ENCODE measurements at places on chromosomes 3 and 15.

DNA sequence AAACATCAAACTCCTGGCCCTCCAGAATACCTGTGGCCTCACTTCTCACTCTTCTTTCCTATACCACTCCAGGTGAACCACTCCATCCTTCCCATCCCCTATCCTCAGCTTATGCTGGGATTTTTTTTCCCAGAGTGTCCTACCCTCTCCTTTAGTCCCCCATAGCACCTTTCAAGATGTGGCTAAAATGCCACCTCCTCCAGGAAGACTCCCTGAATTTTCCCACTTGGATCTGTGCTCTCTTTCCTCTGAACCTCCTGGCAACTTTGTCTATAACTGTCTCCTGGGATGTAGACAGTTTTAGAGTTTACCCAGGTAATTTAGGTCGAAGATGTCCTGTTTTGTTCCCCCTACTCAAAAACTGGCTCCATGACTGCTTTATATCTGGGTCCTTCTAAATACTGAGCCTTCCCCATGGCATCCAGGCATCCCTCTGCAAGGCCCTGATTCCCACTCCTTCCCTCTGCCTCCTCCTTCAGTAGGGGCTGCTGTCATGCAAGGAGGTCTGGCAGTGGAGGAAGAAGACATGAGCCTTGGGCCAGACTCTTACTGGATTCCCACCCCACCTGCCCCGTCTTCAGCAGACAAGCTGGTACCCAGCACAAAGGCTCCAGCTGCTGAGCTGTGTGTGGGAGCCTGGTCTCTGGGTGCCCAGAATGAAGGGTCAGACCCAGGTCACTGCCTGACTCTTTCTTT is 161.5 kb downstream of the SMAD6 start:
- DNase-seq: no peak

DNA sequence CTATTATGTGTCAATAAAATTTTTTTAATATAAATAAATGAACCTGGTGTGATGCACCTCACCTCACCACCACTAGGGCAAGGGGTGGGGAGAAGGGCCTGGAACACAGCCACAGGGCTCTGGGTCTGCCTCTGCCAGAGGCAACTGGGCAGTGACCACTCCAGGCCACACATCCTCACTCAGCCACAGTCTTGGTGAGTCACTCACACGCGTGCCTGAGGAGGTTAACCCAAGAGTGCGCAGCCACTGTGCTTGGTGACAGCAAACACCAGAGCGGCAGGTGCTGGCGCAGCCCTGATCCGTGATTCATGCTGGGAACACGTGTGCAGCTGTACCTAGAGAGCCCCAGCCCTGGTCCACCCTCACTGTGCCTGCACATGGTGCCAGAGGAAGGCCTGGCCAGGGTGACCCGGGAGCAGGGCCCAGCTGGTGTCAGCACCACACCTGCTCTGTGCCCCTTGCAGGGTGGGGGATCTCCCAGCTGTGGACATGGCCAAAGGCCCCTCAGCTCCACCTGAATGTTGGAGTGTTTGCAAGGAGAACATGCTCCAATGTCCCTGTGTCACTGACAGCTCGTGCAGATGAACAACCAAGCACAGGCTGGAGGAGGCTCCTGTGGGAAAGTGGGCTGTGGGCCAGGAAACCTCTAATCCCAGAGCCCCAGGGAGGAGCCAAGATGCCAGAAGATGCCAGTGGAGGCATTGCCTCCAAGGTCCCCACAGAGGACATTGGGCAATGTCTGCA is 2.1 kb downstream of the SLC41A3 start:
- no peak for DNase-seq

GRCh38 chr3:169246158-169246557 is 417.4 kb downstream of the MECOM start:
- no peak for DNase-seq

DNA sequence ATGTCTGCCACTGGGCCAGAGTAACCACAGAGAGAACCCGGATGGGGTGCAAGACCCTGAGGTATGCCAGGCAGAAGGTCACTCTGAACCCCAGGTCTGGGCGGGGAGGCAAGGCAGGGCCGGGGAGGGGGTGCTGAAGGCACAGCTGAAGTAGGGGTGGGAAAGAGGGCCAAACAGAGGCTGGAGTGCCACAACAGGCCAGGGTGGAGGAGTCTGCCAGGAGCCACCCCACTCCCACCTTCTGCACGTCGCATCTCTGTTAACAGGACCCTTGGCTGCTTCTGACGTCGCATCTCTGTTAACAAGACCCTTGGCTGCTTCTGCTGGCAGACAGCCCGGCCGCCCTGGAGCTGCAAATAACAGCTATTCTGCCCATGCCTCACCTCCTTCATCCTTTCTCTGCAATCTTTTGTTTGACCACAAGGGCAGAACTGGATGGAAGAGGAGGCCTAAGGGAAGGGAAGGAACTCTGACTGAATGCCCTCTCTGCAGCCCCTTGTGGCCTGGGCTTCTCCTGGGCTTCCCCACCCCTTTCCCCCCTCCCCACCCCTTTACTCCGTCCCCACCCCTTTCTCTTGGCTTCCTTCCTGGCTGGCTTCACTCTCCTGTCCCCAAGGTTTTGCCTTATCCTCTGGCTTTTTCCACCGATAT is 20.6 kb upstream of the FBLN2 start:
- DNase-seq: no peak

DNA sequence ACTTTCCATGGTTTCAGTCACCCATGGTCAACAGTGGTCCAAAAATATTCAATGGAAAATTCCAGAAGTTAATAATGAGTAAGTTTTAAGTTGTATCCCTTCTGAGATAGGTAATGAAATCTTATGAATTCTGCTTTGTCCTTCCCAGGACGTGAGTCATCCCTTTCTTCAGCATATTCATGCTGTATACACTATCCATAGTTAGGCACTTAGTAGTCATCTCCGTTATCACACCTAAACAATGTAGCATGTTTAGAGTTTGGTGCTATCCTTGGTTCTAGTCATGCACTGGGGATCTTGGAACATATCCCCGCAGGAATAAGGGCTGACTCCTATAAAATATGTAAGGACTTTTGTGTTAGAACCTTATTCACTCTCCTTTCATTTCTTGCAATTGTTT is 153.2 kb downstream of the UNC13C start:
- no peak for DNase-seq

- DNase-seq: no peak
These were observed 2.2 kb downstream of the C15orf62 start for GRCh38 chr15:40772014-40772413.

GRCh38 chr3:141477224-141477623 is 9.6 kb upstream of the RASA2 start:
- DNase-seq: no peak

- no peak for DNase-seq
These were observed 36.7 kb downstream of the PXYLP1 start for GRCh38 chr3:141268306-141268705.

DNA sequence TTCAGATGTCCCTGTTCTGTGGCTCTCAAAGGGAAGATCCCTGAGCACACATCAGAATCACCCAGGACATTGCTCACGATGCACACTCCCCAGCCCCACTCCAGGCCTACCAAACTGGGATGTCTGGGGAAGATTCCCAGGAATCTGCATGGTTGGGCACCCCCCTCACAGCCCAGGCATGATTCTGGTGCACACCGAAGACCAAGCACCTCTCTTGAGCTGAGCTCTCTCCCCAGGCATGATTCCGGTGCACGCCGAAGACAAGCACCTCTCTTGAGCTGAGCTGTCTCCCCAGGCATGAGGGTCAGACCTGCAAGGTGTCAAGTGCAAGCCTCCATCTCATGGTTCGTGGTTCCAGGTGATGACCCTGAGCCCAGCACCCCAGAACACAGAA is 112.2 kb upstream of the MEF2A start:
- no peak for DNase-seq

- DNase-seq: no peak
These were observed 170.6 kb upstream of the EPHA3 start for GRCh38 chr3:88936831-88937230.

DNA sequence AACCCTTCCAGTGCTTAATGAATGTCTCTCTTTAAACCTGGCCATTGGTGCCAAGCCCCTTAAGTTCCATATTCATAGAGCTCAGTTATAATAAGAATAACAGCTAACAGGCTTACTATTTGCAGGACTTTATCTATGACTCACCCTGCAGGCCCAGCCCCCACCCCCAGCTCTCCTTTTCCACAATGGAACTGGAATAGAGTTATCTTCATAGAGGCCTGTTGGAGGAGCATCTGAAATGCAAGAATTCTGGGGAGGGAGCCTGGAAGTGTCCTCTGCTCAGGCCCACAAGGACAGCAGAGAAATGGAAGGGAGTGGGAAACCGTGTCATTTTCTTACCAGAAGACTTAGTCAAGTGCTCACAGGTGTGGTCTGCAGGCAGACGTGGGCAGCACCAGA is 52.8 kb downstream of the SEMA5B start:
- no peak for DNase-seq

DNA sequence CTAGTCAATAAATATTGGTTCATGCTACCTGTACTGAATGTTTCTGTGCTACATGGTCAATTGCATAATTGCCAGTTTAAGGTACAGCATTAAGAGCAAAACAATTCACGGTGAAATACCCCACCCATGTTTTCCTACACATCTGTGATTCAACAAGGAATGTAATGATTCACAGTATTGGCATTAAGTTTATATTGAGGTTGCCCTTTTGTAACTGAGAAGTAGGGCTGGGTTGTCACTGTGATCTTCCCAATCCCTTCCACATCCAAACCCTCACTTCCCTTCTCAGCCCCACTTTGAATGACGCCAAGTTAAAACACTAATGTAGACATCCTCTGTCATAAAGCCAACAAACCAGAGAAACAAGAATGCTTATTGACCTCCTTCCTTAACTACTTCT is 112.0 kb upstream of the TJP1 start:
- DNase-seq: no peak

DNA sequence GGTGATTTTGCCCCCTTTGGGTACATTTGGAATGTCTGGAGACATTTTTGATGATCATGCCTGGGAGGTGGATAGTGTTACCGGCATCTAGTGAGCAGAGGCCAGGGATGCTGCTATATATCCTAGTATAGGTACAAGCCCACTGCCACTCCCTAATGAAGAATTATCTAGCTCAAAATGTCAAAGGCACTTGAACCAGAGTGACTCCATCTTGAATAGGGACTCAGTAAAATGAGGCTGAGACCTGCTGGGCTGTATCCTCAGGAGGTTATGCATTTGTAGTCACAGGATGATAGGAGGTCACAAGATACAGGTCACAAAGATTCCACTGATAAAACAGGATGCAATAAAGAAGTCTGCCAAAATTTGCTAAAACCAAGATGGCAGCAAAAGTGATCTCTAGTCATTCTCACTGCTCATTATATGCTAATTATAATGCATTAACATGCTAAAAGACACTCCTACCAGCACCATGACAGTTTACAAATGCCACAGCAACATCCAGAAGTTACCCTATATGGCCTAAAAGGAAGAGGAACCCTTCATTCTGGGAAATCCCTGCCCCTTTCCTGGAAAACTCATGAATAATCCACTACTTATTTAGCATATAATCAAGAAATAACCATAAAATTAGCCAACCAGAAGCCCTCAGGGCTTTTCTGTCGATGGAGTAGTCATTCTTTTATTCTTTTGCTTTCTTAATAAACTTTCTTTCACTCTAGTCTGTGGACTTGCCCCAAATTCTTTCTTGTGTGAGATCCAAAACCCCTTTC is 40.0 kb upstream of the FAM3D start:
- no peak for DNase-seq

DNA sequence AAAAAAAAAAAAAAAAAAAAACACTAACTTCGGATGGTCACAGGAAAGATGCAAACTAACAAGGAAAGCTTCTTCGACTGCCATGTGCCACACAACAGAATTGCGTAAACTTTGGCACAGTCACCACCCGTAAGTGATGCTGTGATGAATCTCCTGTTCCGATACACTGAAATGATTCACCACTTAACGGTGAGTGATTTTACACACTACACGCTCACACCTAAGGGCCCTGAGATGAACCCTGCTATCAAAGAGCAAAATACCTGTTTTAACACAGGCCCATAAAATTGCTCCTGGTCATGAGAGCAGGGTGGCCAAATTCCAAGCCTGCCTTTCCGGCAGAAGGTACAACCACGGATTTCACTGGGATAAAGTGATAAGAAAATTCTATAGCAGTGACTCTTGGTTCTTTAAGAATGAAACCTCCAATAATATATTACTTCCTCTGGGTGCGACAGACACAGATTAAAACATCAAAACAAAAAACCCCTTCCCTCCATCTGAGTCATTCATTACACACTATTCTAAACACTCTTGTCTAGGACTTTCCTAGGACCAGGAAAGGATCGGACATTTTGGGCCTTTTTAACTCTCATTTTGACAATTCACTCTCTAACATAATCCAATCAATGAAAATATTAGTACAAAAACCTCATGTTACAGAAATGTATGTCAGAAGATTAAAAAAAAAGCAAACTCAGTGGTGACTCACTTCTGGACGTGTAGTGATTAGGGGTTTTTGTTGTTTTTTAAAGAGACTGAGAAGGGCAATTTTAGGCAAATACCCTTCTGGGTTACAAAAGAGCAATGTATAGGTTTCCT is 28.3 kb downstream of the LRIG1 start:
- no peak for DNase-seq

GRCh38 chr15:39704689-39705088 is 78.0 kb downstream of the FSIP1 start:
- no peak for DNase-seq

DNA sequence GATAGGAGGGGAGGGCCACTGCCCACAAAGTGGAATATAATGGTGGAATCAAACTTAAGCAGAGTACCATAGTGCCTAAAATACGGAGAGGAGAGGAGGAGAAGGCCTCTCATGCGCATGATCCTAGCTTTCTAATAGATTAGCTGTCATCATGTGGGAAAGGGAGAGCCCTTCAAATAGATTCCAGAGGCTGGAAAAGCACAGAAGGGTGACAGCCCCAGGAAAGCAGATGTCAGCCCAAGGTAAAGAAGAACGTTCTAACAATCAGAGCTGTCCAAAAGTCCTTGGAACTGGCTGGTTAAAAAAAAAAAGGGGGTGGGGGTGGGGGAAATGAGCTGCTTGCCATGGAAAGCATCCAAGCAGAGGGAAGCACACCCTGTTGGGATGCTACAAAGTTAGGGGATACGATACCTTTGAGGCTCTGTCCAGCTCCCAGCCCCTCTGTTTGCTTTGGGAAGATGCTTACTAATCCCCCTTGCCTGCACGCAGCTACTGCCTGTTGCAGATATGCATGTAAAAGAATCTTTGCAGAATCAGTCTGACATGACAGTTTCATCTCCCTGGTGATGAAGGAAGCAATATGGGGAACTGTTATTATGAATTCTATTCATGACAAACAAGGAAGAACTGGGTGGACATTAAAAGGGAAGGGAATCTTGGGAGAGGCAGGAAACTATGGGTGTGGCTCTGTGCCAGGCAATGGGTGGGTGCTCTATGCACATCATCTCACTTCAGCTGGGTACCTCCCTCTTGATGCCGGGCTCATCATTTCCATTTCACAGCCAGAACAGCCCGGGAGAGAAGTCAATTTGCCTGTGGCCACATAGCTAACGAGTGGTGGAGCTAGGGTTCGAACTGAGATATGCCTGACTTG is 10.1 kb upstream of the LMCD1 start:
- DNase-seq: no peak

DNA sequence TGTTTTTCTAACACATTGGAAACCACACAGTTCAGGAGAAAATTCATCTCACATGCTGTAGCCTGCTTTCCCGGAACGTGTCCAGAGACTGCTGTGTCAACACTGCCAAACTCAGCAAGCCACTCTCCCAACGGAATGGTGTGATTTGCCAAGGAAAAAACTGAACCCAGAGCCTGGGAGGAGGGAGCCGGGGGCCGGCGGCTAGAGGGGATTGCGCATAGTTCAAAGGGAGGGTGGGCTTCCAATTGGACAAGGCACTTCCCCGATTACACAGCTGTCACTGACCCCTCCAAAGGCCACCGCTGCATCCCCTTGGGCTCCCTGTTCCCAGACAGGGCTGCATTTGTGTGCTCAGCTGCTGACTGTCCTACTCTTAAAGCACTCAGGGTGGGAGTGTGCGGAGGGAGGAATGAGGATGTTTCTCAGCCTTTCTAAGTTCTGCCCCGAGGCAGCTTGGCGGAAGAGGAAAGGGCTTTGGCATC is 256.2 kb downstream of the ZNF621 start:
- DNase-seq: no peak

All from NCI-H526 (cell line).